Bone marrow (tissue), 2 donors: ENCODE measurements at places on chromosomes 7 and 10.

DNA sequence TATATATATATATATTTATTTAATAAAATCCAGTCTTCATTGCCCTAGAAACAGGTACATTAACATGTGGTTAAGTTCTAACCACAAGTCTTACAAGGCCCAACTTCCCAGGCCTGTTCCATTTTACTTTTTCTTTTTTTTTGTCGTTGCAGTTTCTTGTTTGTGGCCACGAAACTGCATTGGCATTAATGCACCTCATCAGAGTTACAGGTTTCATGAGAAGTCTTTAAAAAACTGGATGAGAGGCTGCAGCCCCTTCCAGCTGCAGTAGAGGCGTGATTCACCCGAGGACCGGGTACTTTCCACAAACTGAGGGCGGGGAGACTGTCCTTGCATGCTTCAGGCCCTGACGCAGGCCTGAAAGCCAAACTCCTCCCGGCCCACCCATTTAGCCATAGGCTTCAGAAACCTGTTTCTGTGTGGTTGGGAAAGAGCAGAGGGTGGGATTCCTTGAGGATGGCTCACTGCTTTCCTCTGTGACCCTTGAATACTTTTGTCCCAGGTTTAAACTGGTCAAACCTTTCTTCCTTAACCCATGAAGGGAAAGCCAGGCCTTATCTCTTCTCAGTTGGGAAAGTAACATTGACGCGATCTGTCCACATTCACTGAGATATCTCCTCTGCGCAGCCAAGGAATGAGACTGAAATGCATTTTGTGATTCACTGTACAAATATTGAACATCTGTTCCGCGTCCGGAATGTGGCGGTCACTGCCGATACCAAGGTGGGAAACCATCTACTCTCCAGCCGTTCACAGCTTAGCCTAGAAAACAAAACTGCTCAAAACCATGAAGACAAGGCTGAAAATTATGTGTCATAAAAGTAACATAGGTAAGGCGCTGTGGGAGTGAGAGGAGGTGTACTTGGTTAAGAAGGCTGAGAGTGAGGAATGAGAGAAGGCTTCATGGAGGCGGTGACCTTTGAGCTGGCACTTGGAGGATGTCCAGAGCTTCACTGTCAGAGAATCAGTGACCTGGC is 311.7 kb downstream of the GATA3 start:
- no peak for DNase-seq

GRCh38 chr7:117908031-117908795 is 35.0 kb upstream of the CTTNBP2 start:
- DNase-seq, result no peak

DNA sequence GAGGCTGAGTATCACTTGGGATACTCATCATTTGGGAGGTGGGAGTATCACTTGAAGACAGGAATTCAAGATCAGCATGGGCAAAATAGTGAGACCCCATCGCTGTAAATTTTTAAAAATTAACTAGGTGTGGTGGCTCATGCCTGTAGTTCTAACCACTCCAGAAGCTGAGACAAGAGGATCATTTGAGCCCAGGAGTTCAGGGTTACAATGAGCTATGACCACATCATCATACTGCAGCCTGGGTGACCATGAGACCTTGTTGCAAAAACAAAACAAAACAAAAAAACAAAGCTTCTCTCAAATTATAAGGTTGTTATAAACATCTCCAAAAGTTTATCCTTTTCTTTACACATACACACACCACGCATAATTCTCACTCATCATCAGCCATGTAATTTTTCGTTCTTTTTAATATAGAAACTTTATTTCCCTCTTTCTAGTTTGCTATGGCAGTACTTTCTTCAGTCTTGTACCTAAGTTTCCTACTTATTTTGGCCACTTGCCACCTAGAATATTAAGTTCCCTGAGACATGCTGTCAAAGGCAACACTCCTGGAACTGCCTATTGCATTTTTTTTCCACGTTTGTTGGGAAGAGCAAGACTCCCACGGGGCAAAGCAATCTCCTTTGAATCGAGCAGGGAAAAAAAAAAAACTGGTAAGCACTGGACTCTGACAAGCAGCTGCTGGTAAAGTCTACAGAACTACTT is 37.1 kb downstream of the SKIDA1 start:
- DNase-seq, result no peak

- no peak for DNase-seq
Measured at GRCh38 chr7:41501006-41501405, 201.9 kb downstream of the INHBA start.

GRCh38 chr10:59812519-59813122 is 59.4 kb upstream of the MRLN start:
- no peak for DNase-seq

GRCh38 chr10:21184984-21185383 is 287.9 kb upstream of the NEBL start:
- DNase-seq, result no peak

DNA sequence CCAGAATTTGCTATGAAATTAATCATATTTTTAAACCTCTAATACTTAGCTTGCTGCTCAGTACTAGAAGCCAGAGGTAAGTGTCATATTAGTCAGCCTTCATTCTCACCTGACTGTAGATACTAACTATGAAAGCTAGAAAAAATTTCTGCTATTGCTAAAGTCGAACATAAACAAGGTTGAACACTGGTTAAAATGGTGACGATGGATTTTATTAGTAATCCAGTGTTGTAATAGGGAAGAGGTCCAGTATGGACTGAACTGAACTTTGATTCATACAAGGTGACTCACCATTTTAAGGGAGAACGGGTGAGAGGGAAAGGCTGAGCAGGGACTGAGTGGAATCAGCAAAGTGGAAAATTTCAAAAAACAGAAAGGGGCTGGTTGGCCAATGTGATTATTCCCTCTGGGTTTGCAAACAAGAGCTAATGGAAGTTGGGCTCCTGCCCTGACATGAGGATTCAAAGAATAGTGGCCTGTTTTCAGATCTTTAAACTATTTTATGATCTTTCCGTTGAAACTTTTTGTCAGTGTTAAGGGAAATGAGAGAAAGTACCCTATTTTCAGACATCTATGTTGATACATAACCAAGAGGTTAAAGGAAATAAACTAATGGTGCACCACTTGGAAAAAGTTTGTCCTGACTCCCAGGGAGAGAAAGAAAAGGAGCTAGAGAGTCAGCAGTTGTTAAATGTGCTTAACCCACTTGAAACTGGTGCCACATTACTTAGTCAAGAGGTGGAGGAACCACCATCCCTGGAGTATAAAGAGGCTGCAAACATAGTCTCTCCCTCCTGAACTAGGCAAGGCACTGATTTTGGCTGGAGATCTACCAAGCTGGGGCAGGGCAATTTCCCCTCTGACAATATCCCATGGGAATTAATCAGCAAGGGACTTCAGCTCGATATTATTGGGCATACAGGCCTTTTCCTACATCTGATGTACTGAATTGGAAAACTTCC is 15.3 kb upstream of the AKR1C1 start:
- no peak for DNase-seq

DNA sequence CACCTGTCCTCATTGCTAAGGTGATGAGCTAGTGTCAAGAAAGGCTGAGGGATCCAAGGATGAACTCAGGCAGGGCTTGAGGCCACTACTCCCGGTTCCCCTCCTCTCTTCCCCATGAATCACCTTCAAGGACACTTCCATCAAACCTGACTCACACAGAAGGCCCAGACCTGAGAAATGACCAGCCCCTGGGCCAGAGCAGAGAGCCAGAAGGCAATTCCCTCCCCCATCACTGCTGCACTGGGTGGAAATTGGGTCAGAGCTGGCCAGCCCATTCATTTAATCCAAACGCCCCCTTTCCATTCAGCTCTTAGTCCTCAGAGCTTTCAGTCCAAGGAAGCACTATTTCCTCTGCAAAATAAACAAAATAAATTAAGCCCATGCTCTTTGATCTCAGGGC is 182.0 kb downstream of the KCNMA1 start:
- no peak for DNase-seq

GRCh38 chr10:103661198-103661950 is 167.9 kb downstream of the NEURL1 start:
- DNase-seq, result no peak
